Activated CD4-positive, alpha-beta T cell treated with anti-CD3 and anti-CD28 coated beads for 36 hours (primary cell): ENCODE measurements at places on chromosomes 6 and 20.
A peak's percentile ranks its signal among the peaks of the same experiment; 100 is the strongest.

DNA sequence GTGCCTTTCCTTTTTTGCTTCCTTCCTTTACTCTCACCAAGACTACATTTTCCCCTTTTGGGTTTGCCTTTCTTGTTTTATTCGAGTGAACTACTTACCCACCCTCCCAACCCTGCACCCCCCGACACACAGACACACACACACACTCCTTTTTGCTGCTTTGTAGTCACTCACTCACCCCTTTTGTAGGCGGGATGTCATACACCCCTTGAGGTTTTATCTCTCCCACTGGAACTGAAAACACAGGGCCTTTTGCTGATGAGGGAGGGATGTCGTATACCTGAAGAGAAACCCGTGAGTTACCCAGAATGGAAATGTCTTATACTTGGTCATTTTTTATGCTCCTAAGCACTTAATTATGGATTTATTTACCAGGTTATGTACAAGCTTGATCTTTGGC, 40.3 kb downstream of the NEDD9 start:
- no peak for DNase-seq

GRCh38 chr6:130841128-130841728, 14.0 kb downstream of the SMLR1 start:
- DNase-seq, result no peak

- DNase-seq, result peak; percentile 20
These were observed 82.4 kb upstream of the TAB2 start for GRCh38 chr6:149235130-149235561.

GRCh38 chr20:49589747-49590146, 21.8 kb upstream of the PTGIS start:
- DNase-seq, result no peak

GRCh38 chr6:37860226-37860839, 40.8 kb downstream of the ZFAND3 start:
- DNase-seq, result peak; percentile 24

DNA sequence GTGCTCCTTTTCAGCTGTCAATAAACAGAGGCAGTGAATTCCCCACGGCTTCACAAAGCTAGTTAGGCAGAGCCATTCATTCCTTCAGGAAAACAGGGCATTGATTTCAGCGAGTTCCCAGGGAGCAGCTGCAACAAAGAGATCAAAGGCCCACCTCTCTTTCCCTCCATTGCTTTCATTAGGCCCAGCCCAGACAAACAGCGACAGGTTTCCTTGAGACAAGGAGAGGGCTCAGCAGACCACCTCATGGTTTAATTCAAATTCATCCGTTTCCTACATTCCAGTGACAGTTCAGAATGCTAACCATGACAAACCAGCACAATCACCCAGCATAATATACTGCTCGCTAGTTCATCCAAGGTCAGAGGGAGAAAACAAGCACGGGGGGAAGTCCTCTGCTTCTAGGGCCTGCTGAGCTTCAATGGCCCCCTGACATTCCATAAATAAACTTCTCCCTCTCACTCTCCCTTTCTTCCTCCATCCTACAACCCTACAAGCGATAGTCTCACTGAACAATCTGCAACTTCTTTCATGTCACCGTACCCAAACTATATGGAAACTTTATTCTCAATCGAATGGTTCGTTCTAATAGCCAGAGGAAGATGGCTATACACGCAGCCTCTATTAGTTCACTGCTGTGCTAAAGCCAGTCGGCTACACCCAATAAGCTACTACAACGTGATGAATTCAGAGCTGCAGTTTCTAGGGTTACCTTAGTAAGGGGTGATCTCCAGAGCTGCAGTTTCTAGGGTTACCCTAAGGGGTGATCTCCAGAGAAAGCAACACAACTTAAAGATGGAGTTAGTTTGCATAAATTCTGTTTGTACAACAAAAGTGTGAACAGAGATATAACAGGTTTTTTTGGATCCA, 34.7 kb downstream of the PLAGL1 start:
- no peak for DNase-seq

- no peak for DNase-seq
These were observed at the start of gene KCNQ2 for GRCh38 chr20:63471981-63472831. Gene KCNQ2, minus strand, starts transcription at chr20:63472655. Its CDS starts 192 bp downstream, at chr20:63472463.

- no peak for DNase-seq
These were observed 10.6 kb upstream of the PROKR2 start for GRCh38 chr20:5327356-5327755.

DNA sequence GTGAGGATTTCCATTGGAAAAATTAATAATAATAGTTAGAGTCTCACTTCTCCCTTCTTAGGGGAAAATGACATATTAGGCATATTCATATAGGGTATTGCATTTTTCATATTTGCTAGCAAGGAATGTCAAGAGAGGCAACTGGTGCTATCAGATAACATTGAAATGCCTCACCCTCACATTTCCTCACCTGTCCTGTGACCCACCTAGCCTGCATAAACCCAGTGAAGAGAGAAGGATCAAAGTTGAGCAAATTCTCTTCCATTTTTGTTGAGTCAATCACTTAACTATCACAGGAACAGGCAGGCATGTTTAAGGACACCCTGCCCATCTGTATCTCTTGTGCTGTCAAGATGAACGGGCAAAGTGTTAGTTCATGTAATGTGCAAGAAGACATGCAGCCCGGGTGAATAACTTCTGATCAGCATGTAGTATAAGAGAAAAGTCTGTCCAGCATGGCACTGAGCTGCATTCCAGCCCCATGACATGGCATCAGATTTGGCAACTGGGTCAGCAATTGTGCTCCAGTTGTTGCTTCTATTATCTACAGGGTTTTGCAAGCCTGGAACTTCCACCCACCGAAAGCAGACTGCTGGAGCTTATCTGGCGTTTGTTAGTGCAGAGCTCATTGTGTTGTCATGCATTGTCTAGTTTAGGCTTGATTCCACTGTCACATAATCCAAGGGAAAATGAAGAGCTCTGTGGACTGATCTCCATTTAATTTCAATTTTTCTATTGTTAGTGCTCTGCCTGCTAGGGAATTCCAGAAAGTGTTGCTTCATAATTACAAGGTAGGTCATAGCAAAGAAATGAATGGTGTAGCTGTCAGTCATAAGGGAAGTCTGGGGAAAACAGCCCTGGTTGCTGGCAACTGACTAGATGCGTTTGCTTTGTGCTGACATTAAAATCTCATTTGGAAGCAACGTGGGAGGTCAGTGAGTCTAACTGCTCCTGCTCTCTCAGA, 138.4 kb upstream of the TNFAIP3 start:
- DNase-seq, result no peak

DNA sequence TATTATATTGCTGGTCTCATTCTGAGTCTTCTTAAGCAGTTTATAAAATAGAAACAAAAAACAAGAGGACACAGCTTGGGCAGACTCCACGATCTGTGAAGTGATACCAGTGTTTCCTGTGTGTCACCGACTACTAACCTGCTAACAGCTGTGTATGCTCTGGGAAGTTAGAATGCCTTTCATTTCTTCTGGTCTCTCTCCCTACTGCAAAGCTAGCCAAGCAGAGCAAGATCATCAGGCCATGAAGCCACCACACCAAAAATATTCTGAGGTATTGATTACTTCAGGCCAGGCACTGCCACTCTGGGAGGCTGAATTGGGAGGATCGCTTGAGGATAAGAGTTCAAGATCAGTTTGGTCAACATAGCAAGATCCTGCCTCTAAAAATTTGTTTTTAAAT, 46.9 kb upstream of the SMIM29 start:
- peak; percentile 16 for DNase-seq

DNA sequence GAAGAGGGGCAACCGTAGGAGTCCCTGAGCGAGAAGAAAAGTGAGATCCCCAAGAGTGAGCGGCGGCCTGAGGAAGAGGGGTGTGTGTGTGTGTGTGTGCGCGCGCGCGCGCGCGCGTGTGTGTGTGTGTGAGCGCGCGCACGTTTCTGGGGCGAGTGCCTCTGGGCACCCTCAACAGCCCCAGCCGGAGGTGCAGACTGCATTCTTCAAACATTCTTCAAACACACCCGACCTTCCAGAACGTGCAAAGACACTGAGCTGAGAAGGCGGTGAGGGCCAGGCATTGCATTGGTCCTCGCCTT, 76.2 kb upstream of the FOXP4 start:
- DNase-seq, result peak; percentile 44

- DNase-seq, result peak; percentile 85
These were observed 771 bp downstream of the ARFRP1 start for GRCh38 chr20:63706852-63707557.

DNA sequence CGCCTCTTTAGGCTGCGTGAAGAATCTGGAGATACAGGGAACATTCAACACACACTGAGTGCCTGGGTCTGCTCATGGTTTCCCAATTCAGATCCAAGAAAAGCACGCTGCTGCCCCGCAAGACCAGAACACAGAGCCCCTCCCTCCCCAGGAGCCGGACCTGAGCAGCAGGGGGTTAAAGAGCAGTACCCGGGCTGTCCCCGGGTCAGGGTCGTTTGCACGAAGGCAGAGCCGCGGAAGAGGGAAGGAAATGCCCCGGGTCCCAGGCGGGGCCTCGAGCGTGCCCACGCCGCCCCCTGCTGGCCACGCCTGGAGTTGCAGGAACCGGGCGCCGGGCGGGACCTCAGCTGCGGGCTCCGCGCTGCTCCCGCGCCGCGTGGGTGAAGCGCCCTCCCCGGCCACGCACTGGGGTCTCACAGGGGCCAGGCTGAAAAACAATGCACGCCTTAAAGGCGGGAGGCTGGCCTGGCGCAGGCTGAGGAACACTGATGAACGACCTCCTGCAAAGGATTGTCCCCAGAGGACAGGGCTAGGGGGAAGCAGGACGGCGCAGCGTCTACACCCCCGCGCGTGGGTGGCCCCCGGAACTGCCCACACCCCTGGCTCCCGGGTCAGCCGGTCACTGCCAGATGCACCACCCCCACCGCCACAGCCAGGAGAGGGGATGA, 48.9 kb downstream of the ANKRD60 start:
- peak; percentile 79 for DNase-seq

DNA sequence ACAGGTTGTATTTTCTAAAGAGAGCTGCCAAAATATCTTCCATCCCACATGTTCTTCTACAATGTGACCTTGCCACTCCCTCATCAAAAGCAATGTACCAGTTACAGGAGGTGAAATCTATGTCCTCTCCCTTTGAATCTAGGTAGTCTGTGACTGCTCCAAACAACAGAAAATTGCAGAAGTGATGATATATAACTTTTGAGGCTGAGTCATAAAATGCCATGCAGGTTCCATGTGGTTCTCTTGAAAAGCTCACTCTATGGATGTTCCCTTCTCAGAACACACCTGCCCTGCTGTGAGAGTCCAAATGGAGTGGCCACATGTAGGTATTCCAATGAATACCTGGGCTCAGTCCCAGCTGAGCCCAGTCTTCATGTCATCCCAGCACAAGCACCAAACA, 16.9 kb upstream of the PHIP start:
- DNase-seq, result no peak

DNA sequence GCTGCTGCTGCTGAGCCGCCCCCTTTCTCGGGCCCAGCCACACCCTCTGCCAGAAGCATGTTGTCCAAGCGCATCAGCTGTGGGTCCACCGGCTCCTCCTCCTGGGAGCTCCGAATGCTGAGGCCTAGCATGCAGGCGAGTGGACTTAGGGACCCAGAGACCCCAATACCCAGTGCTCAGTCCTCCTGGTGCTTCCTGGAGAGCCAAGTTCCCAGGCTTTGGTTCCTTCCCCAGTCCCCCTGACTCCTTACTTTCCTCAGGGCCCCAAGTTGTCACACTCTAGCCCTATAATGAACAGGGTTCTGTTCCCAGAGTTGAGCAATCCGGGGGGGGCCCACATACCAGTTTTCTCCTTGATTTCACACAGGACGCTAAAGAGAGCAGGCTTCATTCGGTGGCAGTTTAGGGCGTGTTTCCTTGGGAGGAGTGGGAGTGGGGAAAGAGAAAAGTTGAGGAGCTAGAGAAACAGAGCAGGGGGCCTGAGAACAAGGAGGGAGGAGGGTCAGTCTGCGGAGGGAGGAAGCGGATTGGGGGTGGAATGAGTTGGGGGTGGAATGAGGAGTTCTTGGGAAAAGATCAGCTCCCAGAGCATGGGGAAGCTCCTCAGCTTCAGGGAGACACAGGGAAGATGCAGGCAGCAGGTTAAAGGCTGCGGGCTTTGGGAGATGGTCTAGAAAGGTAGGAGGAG, 1.5 kb downstream of the PBX2 start:
- no peak for DNase-seq

- no peak for DNase-seq
These were observed 36.2 kb upstream of the RGS17 start for GRCh38 chr6:153167061-153167891.

GRCh38 chr6:101477436-101477835, 83.9 kb downstream of the GRIK2 start:
- no peak for DNase-seq

DNA sequence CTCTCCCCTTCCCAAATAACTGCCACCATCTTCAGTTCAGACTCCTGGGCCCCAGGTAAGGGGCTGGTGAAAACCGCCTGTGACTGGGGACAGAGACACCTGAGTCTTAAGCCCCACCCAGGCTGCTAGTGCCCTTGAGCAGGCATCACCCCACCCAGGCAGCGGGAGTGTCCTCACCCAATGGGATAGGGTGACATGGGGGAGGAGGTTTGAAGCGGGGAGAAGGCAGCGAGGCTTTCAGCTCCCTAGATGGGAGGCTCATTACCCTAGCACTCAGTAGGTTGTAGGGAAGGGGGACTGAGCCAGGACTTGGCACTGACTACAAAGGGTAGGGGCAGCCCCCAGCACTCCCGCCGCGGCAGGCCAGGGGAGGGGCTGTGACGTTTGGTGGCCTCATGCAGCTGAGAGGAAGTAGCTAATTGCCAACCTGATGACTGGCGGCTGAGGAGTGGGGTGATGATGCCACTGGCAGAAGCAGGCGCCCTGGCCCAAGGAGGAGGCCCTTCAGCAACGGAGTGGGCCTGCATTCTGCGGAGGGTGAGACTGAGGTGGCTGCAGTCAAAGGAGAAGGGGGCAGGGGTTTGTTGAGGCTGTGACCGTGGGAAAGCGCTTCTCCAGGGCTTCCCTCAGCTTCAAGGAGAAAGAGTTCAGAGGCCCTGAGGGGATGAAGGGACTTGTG, 126.9 kb downstream of the MRPL14 start:
- peak; percentile 86 for DNase-seq

GRCh38 chr20:37160683-37161082, 18.4 kb upstream of the RPN2 start:
- DNase-seq, result no peak

- no peak for DNase-seq
These were observed 212.4 kb upstream of the LRFN2 start for GRCh38 chr6:40799296-40800140.

DNA sequence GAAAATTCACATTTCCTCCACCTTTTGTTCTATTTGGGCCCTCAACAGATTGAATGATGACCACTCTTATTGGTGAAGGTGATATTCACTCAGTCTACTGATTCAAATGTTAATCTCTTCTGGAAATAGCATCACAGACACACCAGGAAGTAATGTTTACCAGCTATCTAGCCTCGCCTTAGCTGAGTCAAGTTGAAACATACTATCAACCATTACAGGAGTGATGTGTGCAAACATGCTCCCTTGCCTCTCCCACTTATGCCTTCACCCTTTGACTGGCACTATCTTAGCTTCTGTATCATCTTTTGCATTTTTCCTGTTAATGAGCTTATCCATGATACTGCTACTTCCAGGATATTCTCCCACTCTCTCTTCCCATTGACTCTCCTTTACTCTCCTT, 191.9 kb downstream of the CENPW start:
- no peak for DNase-seq
